ENCODE measurements at places on chromosomes 12 and 14. TPM values are rescaled to one million over a fixed set of nuclear protein-coding genes. Genes with fewer than 3 reads are reported as not detected.

Gene SRRM4
- total RNA-seq = not detected

Gene INSM2
- not detected for total RNA-seq

Gene OXA1L
- total RNA-seq = 74.2 TPM

Gene RD3L
- not detected for total RNA-seq

Gene PZP
- 5.8 TPM for total RNA-seq

Gene APOF
- 110 TPM for total RNA-seq

Gene RABGGTA
- 13.6 TPM for total RNA-seq

Gene LRCOL1
- total RNA-seq = 5.8 TPM

Gene SMCO2
- not detected for total RNA-seq

Gene KRT6C
- total RNA-seq = not detected

Gene TRPV4
- 10.3 TPM for total RNA-seq

DNA sequence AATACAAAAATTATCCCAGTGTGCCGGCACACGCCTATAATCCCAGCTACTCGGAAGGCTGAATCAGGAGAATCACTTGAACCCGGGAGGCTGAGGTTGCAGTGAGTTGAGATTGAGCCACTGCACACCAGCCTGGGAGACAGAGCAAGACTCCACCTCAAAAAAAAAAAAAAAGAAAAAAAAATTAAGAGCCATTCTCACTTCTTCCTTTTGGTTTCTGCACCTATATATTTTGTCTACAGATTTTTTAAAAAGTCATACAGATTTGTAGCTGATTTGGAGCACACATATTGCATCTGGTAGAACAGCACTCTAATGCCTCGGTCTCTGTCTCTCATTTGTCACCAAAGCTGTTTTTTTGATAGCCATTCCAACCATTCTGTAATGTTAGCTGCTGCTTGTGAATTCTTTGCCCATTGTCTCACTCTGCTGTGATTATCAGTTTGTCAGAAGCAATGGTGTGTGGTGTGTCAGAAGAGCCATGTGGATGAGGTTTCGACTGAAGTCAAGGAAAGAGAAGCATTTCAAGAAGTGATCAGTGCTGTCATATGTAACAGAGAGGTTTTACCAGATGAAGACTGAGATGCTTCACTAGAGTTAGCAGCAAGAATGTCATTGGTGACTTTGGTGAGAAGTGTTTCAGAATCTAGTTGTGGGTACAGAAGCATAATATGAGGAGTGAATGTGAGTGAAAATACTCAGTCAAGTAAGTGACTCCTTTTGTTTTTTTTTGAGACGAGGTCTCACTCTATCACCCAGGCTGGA is 8.7 kb upstream of the KTN1 start:
- DNase-seq = no peak

GRCh38 chr14:92677955-92678354 is 70.5 kb downstream of the LGMN start:
- no peak for DNase-seq

GRCh38 chr14:32438517-32438916 is 109.4 kb downstream of the AKAP6 start:
- no peak for DNase-seq

GRCh38 chr12:118064608-118065007 is 3.6 kb upstream of the WSB2 start:
- no peak for DNase-seq

- DNase-seq = no peak
These were observed 25.2 kb upstream of the PLXNC1 start for GRCh38 chr12:94123127-94123526.

GRCh38 chr12:120583478-120584030 is 2.4 kb upstream of the POP5 start:
- peak; percentile 75 for DNase-seq

DNA sequence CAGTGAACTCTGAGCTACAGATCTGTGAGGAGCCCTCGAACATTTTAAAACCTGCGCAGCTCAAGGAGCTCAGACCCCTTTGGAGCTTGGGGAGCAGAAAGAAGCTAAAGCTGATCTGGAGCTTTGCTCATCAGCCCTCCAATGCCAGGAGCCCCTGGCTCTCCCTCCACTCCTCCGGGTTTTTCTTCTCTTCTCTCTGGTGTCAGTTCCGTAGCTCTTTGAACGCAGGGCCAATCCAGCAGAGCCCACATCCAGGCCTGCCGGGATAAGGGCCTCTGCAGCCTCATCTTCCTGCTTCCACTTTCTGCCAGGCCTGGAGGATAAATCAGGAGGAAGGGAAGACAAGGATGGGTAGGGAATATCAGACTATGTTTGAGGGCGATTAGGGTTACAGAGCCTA is 6.0 kb downstream of the HOXC4 start:
- no peak for DNase-seq

DNA sequence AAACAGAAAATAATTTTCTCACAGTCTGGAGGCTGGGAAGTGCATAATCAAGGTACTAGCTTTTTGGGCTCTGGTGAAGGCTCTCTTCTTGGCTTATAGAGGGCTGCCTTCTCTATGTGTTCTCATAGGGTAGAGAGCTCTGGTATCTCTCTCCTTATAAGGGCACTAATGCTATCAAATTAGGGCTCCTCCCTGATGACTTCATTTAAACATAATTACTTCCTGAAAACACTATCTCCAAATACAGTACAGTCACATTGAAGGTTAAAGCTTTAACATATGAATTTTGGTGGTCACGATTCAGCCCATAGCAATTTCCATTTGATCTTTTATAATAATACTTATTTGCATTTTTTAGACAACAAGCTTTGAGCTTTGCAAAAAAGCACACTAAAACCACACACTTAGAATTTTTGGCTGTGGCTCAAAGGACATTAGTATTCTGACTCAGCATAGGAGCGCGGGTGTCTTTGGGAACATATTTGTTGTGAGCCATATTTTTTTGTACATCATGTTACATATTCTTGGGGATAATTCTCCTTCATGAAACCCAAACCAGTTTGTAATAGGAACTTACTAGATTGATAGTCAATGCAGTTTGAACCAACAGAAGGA is 808.1 kb upstream of the FBXO33 start:
- DNase-seq = no peak

GRCh38 chr12:20716037-20716436 is 20.9 kb downstream of the SLCO1C1 start:
- no peak for DNase-seq

DNA sequence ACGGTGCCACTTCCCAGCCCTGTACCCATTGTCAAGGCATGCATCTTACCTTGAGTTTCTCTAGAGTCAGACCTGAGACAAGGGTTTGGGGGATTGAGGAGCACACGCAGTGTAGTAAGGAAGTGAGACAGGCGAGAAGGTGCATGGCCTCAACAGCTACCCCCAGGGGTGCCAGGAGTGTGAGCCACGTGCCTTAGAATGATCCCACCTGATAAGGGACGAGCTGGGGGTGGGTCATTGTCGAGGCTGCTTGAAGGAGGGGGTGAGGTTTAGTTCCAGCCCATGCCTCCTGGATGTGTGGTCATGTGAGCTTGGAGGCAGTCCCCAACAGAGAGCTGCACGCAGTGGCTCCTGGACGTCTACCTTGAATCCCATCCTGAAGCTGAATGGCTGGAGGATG is 320.5 kb downstream of the VRK1 start:
- no peak for DNase-seq

DNA sequence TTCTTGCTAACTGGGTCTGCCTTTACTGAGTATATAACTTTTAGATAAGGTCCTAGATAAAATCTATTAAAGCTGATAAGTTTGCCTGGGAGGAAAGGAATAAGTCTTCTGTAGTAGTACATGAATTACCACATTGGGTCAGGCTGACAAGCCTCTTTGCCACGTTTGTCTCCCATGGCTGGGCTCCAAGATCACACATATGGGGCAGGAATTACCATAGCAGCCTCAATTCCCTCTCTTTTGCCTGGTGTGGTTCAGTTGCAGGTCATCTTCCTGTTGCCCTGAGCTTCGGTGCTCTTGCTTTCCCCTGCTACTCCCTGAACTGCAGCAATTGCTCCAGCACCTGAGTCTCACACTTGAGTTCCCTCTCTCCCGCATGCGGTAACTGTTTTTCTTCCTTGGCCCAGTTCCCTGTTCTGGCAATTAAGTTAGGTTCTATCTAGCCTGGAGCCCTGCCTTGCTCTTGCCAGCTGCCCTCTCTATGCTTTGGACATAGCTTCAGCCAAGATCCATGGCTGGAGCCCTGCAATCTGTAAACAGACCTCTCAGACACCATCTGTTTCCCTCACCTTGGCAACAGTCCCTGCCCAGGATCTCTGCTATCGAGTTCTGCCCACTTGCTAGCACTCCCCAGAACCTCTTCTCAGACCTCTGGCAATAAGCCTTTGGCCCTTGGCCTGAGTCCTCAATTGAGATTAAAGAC is 5.8 kb upstream of the GLT8D2 start:
- peak; percentile 91 for DNase-seq

- DNase-seq = no peak
These were observed 106.8 kb downstream of the PELI2 start for GRCh38 chr14:56224691-56225681.

DNA sequence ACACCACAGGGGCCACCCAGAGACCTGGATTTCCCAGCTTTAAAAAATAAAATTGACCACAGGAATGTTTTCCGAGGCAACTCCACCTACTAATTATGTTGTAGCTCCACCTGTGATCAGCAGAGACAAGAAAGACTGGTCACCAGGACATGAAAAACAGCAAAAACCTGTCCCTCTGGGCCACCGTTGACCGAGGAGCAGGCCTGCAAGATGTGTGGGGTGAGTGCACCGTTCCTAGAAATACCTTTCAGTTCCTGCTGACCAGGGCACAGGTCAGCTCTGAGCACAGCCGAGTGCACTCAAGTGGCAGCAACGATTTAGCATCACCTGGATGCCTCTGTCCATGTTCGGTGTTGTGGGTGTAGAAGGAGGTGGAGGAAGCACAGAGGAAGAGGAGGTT is 16.9 kb downstream of the FZD10 start:
- DNase-seq = no peak

GRCh38 chr12:57875753-57876547 is 29.4 kb upstream of the CTDSP2 start:
- DNase-seq = no peak

DNA sequence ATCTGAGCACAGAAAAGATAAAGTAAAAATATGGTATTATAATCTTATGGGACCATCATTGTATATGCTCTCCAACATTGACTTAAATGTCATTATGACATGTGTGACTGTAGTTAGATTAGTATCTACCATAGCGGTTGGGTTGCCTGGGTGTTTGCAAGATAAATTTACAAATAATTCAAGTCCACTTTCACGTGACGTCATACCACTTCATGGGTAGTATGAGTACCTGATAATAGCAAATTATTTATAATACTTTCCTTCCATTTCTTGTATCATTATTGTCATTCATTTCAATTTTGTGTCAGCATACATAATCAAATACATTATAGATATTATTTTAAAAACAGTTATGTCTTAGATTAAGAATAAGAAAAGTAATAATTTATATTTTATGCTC is 20.2 kb downstream of the SLCO1B1 start:
- DNase-seq = no peak

DNA sequence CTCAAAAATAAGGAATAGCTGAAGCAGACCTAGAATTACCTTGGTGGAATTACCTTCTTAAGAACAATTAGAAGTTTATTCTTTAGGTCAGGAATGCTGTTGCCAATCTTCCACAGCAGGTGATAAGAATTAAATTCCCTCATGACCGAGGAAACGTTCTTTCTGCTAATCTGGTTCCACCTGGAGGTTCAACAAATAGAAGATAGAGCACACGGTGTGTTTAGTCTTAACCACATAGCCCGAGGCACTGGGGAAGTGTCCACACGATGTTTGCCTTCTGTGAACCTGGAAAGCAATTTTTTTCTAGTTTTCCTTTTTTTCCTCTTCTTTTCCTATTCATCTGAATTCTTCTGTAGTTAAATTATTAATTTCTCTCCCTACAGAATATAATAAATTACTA is 906.9 kb downstream of the NRXN3 start:
- DNase-seq = no peak

DNA sequence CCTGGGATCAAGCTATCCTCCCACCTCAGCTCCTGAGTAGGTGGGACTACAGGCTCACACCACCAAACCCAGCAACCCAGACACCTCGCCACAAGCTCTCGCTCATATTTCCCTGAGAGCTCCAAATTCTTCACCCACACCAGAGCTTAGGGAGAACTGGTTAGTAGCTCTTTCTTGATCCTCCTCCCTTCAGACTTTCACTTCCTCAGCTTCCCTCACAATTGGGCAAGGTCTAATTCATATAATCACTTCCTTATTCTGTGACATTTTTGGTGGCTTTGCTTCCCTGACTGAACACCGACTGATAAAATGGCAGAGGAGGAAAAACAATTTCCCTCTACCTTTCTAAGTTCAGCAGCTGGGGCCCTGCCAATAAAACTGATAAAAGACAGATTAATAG is 88.5 kb downstream of the GXYLT1 start:
- DNase-seq = no peak

DNA sequence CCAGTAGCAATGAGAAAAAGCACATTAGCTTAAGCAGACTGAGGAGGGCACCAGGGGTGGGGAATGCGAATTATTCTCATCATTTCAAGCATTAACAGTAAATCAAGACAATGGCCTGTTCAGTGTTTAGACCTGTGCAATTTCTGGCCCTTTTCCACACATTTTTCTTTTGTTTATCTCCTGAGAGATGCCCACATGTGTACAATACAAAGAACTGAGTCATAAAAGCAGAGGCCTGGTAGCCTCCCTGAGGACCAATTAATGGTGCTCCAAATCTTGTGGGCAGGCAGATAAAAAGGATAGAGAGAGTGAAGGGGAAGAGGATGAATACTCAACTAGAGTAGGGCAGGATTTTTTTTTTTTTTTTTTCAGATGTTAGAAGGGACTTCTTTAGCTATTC is 480.8 kb downstream of the RERGL start:
- no peak for DNase-seq

DNA sequence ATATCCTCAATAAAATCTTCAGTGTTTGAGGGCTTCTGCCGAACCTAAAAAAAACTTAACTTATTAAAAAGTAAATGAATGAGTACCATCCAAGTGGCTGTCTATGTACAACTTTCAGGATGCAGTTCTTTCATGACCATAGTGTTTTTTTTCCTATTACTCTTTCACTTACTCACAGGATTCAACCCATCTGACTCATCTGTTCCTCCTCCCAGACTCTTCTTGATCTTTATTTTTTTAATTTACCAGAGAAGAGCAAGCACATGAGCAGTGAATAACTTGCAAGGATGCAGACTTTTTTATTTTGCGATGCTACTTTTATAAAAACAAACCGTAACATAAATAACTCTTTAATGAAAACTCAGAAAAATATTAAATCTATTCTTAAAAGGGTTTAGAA is 24.5 kb downstream of the RECQL start:
- DNase-seq = no peak

GRCh38 chr12:104793285-104793684 is 164.8 kb downstream of the SLC41A2 start:
- DNase-seq = no peak

DNA sequence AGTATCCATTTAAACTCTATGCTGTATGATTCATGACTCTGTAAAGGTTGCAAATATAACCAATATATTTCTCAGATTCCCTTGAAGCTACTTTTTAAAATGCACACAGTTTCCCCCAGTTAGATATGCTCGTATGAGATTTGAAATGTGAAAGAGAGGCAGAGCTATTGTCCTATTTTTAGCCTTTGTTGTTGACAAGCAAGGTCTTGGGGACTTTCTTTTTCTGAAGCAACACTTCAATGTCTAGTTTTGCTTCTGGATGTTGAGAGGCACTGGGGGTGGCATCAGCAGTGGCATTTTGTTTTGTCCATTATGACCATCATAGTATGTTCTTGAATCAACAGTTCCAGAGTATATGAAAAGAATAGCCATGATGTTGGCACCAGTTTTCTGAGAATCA is 63.4 kb downstream of the ASCL1 start:
- DNase-seq = no peak
